ENCODE measurements at places on chromosomes 7 and 10.

- no peaks in the 10 kb centered on the region for H3K36me3 ChIP-seq
- DNase-seq = no peak
- peaks cover 23% of the 10 kb centered on the region for H3K4me1 ChIP-seq
- no peak overlapping the region for H3K27ac ChIP-seq
- no peak overlapping the region for H3K4me3 ChIP-seq
Observed at GRCh38 chr10:71891437-71891836, 40.4 kb upstream of the PSAP start.

GRCh38 chr7:86981127-86981526, 78.3 kb downstream of the ELAPOR2 start:
- DNase-seq = no peak
- H3K27me3 ChIP-seq = no peaks in the 10 kb centered on the region
- H3K4me1 ChIP-seq = no peaks in the 10 kb centered on the region
- H3K4me3 ChIP-seq = no peak overlapping the region
- H3K36me3 ChIP-seq = no peaks in the 10 kb centered on the region

- no peak for DNase-seq
- no peaks in the 10 kb centered on the region for H3K27me3 ChIP-seq
- no peak overlapping the region for H3K4me3 ChIP-seq
- H3K4me1 ChIP-seq = no peaks in the 10 kb centered on the region
- no peaks in the 10 kb centered on the region for H3K36me3 ChIP-seq
Observed at GRCh38 chr10:22779331-22780019, 65.1 kb upstream of the PIP4K2A start.

DNA sequence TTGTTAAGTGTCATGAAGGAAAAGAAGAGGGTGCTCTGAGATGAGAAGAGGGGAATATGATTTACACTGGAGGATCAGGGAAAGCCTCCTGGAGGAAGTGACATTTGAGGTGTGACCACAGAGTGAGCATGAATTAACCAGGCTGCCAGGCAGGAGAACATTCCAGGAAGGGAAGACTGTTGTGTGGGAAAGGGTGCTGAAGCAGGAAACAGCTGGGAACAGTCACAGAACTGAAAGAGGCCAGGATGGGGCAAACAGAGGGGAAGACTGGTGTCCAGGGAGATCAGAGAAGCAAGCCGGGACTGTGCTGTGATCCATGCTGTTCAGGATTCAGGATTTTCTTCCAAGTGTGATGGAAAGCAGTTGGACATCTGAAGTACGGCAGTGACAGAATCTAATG, 14.9 kb downstream of the HIPK2 start:
- H3K4me1 ChIP-seq = no peaks in the 10 kb centered on the region
- H3K4me3 ChIP-seq = no peak overlapping the region
- H3K36me3 ChIP-seq = no peaks in the 10 kb centered on the region
- DNase-seq = no peak
- H3K27ac ChIP-seq = no peak overlapping the region
- H3K27me3 ChIP-seq = no peaks in the 10 kb centered on the region

DNA sequence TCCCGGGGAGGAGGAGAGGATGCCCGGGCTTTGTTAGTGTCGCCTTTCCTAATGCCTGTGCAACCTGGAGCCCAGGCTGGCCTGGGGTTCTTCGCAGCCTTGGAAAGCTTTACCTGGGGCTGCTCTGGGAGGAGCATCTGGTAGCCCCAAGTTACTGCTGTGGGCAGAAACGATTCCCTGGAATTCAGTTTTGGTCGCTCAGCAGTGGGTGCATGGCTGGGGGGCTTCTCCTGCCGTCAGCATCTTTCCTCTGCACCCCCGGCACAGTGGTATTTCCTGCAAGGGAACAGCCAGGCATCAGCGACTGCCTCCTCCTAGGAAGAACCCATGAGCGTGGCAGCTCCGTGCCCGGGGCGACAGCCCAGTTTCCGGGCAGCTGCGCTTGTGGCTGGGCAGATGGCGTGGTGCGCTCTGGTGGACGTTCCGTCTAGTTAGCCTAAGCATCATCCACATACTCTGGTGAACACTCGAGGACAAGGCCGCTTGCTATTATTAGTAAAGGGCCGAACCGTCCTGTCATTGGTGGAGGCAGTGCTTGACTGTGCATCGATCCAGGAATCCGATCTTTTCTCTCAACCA, 107.0 kb upstream of the BTBD16 start:
- H3K4me3 ChIP-seq = no peak overlapping the region
- no peak overlapping the region for H3K27ac ChIP-seq
- DNase-seq = no peak
- H3K36me3 ChIP-seq = no peaks in the 10 kb centered on the region

DNA sequence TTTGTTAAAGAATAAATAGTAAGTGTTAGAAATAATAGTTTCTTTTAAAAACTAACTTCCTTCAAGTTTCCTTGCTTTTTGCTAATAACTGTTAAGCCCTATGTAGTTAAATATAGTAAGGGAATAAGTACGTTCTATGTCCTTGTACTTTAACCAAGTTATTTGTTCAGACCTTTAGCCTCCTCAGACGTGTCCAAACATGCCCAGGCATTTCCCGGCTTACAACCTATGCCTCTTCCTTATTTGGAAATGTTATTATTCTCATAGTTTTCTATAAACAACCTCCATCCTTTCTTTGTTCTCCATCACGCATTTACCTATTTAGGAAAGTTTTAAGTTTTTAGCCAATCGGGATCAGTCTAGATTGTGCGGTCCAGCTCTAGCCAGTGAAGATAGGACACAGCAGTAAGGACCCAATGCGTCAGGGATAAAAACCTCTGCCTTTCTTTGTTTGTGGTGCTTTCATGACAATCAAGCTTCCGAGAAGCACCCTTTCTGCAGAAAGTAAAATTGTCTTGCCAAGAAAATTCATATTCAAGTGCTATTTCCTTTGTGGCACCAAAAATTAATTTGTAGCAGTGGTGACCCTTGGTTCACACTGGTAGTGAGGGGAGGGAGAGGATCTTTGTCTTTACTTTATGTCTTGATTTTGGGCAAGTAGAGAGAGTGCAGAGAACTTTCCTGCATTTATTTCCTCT, 851.3 kb upstream of the POM121L12 start:
- no peak for DNase-seq
- H3K4me3 ChIP-seq = no peak overlapping the region
- no peak overlapping the region for H3K27ac ChIP-seq
- H3K36me3 ChIP-seq = no peaks in the 10 kb centered on the region
- no peaks in the 10 kb centered on the region for H3K4me1 ChIP-seq

GRCh38 chr10:106424981-106425380, 739.5 kb downstream of the SORCS1 start:
- no peaks in the 10 kb centered on the region for H3K4me1 ChIP-seq
- DNase-seq = no peak
- H3K27ac ChIP-seq = no peak overlapping the region
- H3K27me3 ChIP-seq = no peaks in the 10 kb centered on the region

GRCh38 chr7:121371367-121371766, 24.7 kb downstream of the FAM3C start:
- DNase-seq = no peak
- H3K36me3 ChIP-seq = peaks cover 60% of the 10 kb centered on the region
- no peak overlapping the region for H3K27ac ChIP-seq
- H3K4me3 ChIP-seq = no peak overlapping the region

- H3K36me3 ChIP-seq = no peaks in the 10 kb centered on the region
- no peaks in the 10 kb centered on the region for H3K4me1 ChIP-seq
- H3K27me3 ChIP-seq = no peaks in the 10 kb centered on the region
- no peak overlapping the region for H3K4me3 ChIP-seq
- H3K27ac ChIP-seq = no peak overlapping the region
Observed at GRCh38 chr10:59000162-59000825, 176.1 kb upstream of the PHYHIPL start.

DNA sequence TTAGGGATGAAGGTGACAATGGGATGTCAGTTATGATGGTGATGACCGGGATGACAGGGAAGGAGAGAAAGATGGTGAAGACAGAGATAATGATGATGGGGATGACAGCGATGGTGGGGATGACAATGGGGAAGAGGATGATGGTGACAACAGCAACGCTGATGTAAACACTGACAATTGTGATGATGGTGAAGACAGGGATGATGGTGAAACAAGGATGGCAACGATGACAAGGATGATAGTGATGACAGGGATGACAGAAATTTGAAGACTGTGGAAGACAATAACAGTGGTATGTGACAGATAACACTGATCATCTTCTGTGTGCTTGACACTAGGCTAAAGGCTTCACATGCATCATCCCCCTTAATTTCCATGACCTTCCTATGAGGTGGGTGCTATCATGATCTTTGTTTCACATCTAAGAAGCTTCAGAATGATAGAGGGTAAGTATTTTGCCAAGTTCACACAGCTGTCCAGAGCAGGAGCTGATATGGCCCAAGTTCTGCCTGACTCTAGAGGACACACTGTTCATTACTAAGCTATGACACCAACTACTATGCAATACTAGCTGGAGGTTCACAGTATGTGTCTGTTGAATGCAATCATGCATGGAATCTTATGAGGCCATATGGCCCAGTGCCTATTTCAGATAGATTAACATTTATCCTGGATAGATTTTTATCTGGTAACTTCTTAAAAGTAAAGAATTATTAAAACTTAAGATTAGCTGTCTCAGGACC, 105.6 kb downstream of the RNLS start:
- peaks cover 20% of the 10 kb centered on the region for H3K4me1 ChIP-seq
- no peak overlapping the region for H3K27ac ChIP-seq
- no peak overlapping the region for H3K4me3 ChIP-seq
- DNase-seq = no peak
- H3K27me3 ChIP-seq = no peaks in the 10 kb centered on the region
- H3K36me3 ChIP-seq = no peaks in the 10 kb centered on the region

DNA sequence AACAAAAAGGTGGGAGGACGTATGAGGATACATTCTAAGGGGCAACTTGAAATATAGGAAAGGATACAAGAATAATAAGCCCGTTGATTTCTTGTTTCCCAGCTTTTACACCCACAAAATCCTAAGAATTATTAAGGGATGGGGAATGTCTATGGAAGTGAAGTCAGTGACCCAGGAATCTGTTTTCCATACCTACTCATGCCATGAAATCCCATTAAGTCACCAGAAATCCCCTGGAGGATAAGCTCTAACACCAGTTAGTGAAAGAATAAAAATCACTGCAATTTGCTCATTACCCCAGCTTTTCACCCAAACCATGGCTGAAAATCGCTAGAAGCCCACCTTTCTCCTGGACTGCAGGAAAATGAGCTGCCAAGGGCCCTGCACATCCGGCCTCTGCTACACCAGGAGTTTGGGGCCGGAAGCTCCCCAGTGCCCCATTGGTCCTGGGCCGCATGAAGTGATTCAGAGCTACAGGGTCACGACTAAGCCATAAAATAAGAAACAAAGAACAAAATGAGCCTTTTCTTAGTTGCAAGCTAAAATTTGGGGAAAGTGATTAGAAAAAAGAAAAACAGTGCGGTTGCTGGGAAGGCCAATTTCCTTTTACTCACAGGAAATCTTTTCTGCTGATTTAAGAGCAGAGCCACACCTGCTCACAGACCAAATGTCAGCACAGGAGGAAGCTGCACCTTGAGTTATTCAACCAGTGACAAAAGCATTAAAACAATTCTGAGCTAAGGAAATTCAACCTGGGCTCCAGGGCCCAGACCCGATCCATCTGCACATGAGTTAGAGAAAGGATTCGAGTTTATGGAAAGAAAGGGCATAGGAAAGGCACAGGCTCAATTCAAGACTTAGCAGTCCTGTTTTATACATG, 40.3 kb downstream of the HIPK2 start:
- no peak overlapping the region for H3K4me3 ChIP-seq
- no peaks in the 10 kb centered on the region for H3K36me3 ChIP-seq
- H3K27ac ChIP-seq = no peak overlapping the region

- no peak overlapping the region for H3K27ac ChIP-seq
- H3K36me3 ChIP-seq = no peaks in the 10 kb centered on the region
- H3K4me1 ChIP-seq = peaks cover 15% of the 10 kb centered on the region
- H3K27me3 ChIP-seq = no peaks in the 10 kb centered on the region
Observed at GRCh38 chr10:87656431-87657072, 3.1 kb upstream of the PAPSS2 start.

DNA sequence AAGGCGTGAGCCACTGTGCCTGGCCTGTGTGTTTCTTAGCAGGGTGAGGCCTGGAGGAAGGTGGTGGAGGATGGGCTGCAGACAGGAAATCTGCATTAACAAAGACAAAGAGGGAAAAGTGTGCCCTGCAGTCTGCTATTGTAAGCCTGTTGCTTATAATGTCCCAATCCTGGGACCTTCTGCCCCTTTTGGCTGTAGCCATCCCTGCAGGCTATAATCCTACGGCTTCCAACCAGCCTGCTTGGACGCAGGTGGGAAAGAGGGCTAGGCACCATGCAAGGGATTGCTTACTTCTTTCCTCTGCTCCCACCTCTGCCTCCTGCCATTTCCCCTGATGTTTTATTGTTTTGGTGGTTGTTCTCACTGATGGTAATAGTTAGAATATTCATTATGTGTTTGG, 434.3 kb downstream of the PLXNA4 start:
- DNase-seq = no peak
- H3K27ac ChIP-seq = no peak overlapping the region
- H3K4me3 ChIP-seq = no peak overlapping the region
- peaks cover 51% of the 10 kb centered on the region for H3K4me1 ChIP-seq

GRCh38 chr10:17510242-17510908, 56.0 kb upstream of the ST8SIA6 start:
- H3K4me3 ChIP-seq = no peak overlapping the region
- H3K36me3 ChIP-seq = no peaks in the 10 kb centered on the region
- H3K4me1 ChIP-seq = peaks cover 31% of the 10 kb centered on the region
